ENCODE measurements at places on chromosomes 11 and 22.
A peak's percentile ranks its signal among the peaks of the same experiment; 100 is the strongest.

DNA sequence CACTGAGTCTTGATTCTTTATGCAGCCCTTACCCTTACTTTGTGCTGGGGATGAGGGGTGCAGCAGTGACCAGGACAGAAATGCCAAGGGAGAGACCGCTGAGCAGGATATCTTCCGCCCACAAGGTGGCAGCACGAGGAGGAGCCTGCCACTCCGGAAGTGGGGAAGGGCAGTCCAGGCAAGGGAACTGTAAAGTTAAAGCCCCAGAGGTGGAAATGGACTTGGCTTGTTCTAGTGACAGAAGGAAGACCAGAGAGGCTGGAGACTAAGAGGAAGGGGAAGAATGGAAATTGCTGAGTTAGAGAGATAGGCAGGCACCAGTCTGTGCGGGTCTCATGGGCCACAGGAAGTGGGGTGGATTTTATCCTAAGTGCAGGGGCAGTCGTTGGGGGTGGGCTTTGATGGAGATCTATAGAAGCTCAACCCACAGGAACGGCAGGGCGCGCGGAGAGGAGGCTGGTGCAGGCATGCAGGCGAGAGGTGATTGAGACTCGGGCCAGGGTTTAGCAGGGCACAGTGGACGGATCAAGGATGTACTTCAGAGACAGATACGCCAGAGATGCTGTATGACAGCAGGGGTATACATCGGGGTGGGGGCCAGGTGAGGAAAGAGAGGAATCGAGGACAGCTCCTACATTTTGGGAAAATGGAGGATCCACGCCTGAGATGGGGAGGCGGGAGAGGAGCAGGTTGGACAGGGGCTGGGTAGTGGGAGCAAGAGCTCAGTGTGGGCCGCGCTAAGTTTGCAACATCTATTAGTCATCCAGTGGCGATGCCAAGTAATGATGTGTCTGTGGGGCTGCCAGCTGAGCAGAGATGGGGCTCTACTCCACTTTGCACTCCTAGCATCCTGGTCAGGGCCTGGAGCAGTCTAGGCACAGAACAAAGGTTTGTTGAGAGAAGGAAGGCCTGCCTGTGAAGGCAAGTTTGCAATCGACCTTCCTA lies 3.3 kb upstream of the GRK2 start:
- peak; percentile 64 for DNase-seq

DNA sequence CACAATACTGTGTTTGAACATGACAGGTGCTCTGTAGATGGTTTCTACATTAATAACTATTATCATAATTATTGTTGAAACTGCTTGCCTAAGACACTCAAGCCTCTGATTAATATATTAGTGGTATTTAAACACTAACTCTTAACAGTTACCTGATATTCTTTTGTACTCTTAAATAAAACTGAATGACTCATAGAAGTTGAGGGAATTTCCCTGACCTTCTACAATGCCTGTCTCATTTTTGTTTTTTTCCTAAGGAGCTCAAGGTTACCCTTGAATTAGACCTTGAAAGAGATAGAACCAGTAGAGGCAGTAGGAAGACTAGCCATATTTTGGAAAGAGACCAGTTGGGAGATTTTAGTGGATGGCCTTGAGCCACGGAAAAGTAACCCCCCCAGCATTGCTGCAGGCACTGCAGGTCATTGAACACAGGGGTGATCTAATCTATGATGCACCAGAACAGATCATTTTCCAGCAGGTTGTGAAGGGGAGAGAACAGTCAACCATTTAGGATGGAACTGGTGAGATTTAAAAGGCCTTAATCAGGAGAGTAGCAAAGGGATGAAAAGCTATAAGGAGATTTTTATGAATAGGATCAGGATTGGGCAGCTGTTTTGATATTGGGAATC lies 148.3 kb downstream of the PGR start:
- DNase-seq: no peak

- no peak for DNase-seq
These were observed 3.1 kb upstream of the TMEM109 start for GRCh38 chr11:60910711-60911380.

DNA sequence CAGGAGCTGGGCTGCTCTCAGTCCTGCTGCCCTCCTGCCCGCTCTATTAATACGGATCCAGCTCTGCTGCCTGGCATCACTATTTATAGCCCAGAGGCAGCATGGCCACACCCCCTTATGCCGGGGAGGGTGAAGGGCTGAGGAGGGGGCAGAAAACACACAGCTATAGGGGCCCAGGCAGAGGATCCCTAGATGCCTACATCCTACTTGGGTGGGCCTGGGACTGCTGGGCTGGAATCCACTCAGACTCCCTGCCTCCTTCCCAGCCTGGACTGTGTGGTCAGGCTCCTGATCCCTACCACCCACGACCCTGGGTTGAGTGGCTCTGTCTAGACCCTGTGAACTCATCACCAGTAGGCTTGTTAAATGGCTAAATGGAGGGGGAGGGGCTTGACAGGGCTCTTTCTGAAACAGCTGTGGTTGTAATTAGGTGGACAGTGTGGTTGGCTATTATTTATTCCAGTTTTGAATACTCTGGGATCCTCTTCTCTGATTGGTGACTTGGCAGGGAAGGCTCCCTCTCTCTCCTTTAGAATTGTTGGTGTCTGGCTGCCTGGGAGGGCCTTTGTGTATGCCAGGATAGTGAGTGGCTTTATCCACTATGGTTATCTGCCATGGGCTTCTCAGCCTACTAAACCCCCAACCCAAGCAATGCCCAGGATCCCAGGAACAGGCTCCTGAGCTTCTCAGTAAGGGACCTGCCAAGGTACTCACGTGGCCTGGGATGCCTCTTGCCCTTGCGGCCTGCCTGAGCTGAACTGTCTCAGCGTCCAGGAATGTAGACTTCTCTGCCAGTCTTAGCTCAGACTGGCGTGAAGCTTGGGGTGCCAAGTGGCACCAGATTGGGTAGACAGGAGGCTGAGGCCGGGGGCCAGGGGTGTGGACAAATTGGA lies 15.2 kb downstream of the PHLDB1 start:
- peak; percentile 46 for DNase-seq

- no peak for DNase-seq
These were observed 57.1 kb downstream of the ZNRF3 start for GRCh38 chr22:28940441-28940840.

DNA sequence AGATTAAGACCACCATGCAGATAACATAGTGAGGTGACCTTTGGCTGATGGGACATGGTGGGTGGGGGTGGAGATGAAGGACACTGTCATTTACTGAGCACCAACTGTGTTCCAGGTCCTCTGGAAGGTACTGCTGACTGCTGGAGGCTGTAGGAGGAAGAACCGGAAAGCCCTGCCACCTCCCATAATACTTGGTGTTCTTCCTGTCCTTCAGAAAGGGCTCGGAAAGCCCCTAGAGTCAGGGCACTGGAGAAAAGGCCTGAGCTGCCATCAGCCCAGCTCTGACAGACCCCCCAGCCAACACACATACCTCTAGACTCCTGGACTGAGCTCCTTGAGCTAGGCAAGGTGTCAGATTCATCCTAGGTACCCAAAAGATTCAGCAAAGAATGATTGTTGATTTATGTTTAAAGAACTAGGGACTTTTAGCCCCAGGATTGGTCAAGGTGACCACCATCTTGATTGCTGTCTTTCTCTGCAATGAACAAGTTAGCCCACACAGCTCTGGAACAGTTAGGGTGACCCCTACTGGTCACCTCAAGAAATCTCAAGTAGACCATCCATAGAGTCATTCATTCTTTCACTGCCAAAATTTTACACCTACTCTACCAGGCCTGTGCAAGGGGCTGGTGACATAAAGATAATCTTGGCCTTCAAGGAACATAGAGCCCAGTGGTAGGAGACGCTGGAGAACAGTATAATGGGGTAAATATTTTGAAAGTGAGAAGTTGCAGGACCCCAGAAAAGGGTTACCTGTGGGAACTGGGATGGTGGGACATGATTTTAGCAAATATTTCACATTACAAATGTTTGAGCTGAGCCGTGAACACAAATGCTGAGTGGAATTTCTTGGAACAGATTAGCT lies 39.4 kb downstream of the IRAG1 start:
- DNase-seq: no peak

DNA sequence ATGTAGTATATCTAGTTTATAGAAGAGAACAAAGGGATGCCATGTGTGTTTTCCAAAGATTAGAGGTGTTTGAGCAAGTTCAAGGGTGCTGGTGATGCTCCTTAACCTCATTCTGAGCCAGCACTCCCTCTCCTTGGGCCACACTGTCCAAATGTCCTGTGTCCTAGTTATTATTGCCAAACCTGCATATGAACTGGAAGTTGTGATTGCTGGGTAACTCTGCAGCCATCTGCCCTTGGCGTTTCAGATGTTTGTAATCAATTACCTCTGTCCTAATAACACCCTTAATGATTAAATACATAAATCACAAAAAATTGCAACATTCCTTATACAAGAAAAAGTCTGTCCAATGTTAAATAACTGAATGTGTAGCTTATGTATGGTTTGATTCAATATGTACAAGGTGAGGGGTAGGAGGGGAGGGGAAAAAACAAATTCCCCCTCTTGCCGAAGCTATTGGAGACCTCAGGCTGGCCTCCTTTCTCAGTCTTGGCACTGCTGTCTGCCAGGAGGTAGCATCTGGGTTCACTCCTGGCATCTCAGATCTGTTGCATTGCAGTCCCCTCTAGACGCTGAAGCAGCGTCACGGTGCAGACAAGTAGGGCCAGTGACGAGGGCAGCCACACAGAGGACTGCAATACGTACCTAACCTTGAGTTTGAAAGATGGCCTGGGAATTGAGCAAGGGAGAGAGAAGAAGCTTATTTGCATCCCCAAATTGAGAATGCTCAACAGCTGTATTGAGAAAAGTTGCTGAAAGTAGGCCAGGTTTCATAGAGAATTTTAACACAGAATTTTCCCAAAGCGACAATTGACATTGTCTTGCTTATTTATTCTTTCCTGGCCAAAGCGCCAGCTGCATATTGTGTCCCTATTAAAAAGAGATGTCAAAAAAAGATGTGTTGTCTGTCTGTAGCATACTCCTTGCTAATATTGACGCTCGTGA lies 89.6 kb upstream of the ARHGAP32 start:
- no peak for DNase-seq

GRCh38 chr22:30718491-30718890 lies 23.8 kb downstream of the OSBP2 start:
- no peak for DNase-seq

GRCh38 chr11:116262370-116262769 lies 510.4 kb downstream of the BUD13 start:
- no peak for DNase-seq

DNA sequence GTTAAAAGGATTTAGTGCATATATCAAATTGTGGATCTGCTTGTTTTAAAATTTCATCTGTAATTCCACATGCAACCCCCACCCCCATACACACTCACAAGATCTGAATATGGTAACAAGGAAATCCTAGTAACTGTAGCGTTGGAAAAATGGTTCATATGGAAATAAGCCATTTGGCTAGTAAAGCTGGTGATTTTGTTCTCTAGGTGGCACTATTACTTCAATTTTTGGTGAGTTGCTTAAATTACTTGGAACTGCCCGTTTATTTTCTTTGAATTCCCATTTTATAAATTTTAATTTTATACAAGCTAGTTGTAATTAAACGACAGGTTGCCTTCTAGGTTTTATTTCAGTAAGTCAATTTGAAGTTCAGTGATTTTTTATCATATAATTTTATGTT lies 5.3 kb downstream of the BDNF start:
- DNase-seq: no peak

DNA sequence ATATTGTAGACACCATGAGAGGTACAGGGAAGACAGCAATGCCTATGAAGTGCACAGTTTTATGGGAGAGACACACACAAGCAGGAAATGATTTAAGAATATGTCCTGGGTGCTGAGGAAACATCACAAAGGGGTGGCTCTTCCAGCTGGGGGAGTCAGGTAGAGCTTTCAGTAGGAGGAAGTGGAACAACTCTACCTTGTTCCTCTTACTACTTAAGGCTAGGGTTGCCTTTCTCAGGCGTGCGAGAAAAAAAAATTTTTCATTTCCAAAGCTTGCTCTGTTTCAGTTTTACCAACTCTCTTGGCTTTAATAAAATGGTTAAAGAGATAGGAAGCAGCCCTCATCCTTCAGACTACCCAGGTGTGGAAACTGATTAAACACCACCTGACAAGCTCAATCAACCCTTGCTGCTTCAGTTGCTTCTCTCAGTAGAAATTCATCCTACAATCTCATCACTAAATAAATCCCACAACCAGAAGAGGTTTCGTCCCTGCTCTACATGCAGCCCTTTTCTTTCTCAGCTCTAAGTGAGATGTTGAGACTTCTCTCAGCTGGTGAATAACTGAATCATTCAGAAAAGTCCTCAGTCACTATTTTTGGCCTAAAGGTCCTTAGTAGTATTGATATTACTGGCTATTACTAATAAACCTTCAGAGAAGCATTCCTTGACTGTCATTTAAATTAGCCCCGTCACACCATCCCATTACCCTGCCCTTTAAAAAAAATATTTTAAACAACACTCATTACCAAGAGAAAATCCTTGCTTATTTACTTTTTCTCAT lies 5.9 kb downstream of the ABTB2 start:
- no peak for DNase-seq

DNA sequence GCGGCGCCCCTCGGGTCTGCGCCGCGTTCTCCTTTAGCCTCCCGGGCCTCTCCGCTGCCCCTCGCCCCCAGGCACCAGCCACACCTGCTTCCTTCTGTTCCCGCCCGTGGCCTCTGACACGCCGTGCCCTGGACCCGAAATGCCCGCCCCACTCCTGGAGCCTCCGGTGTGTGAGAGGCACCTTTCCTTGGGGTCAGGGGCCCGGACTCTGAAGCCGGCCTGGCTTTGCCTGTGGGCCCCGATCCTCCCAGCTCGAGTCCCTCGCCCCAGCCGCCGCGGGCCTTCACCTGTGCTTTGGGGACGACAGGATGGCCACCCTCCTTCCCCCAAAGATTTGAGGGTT lies 661 bp upstream of the CDPF1 start:
- DNase-seq: no peak

DNA sequence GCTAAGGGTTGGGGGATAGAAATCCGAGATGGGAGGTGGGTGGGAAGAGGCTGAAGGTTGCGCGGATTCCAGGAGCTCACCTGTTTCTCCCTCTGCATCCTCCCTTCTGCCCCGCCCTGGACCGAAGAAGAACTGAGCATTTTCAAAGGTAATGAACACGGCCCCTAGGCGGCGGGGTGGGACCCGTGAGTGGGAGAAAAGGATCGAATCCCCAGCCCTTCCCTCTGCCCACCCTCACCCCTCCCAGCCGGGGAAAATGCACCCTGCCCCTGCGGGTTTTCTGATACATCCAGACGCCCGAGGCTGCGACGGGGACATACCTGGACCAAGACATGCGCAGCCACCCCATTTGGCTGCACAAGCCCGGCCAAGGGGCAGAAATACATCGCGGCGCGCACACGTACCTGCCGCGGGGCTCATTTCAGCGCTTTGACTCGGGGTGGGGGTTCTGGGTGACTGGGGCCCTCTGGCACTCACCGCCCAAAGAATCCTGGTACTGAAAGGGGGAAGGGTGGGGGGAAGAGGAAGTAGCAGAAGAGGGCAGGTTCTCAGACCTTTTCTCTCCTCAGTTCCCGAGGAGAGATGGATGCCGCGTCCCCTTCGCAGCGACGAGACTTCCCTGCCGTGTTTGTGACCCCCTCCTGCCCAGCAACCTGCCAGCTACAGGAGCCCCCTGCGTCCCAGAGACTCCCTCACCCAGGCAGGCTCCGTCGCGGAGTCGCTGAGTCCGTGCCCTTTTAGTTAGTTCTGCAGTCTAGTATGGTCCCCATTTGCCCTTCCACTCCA lies 6.0 kb downstream of the VSIG2 start:
- DNase-seq: no peak

Measured in amniotic stem cell (primary cell).